ENCODE measurements at places on chromosomes 6 and 20. TPM values are rescaled to one million over a fixed set of nuclear protein-coding genes. Genes with fewer than 3 reads are reported as not detected.

DNA sequence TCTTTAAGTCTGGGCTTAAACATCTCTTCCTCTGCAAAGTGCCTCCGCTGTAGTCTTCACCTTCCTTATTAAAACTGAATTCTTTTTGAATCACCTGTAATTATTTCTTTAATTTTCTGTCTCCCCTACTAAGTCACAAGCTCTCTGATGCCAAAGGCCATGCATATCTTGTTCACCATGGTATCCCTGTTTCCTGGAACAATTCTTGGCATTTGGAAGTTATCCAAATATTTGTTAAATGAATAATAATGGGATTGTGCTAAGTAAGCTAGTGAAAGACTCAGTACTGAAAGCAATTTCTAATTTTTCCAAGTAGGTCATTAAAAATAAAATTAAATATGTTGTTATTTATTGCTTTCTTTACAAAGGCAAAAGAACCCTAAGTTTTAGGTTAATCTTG, 12.2 kb downstream of the SNAP91 start:
- DNase-seq, result no peak
- no peak overlapping the region for H3K4me3 ChIP-seq
- H3K4me1 ChIP-seq, result no peaks in the 10 kb centered on the region
- H3K27me3 ChIP-seq, result no peaks in the 10 kb centered on the region

- no peak overlapping the region for H3K27ac ChIP-seq
- DNase-seq, result no peak
- H3K27me3 ChIP-seq, result no peaks in the 10 kb centered on the region
- no peak overlapping the region for H3K4me3 ChIP-seq
These were observed 73.5 kb downstream of the EYS start for GRCh38 chr6:65633501-65633900.

POPDC3 gene
- not detected for total RNA-seq

COMMD7 gene
- 42.6 TPM for total RNA-seq

CASS4 gene
- total RNA-seq, result 13.8 TPM

MOCS1 gene
- total RNA-seq, result 1.1 TPM

DNA sequence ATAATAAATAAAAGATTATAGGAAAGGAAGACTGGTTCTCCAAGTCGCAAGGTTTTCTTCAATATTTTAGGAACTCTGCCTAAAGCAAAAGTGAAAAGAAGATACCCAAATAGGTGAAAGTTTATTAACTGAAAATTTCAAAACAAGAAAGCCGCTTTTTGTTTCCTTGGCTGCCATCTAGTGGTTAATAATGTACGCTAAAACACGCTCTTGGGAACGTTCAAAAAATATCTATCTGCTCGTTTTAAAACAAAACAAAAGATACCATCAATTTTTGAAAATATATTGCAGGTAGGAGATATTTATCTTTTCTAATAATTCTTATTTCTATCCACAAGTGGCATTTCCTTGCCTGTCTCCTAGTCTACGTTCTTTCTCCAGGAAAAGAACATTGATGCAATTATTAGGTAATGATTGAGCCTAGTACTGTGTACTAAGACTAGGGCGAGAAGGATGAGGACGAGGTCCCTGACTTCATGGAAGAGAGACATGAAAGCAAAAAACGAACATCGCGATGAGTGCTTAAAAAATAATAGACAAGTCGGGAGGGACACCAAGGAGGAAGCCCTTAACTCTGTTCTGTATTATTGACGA, 97.2 kb downstream of the SPTLC3 start:
- no peaks in the 10 kb centered on the region for H3K27me3 ChIP-seq
- no peaks in the 10 kb centered on the region for H3K36me3 ChIP-seq
- no peak overlapping the region for H3K4me3 ChIP-seq
- H3K27ac ChIP-seq, result no peak overlapping the region

KIAA0408 gene
- total RNA-seq, result 4.2 TPM

All from T-cell (primary cell).